Fibroblast of skin of right biceps (primary cell): ENCODE measurements at places on chromosomes 4 and X.

GRCh38 chr4:140653718-140654494 lies 85.1 kb upstream of the UCP1 start:
- peak; percentile 18 for DNase-seq

- DNase-seq, result peak; percentile 52
Measured at GRCh38 chr4:111854494-111855087, 290.7 kb upstream of the FAM241A start.

GRCh38 chrX:103626855-103627254 lies 1.9 kb upstream of the TCEAL1 start:
- DNase-seq, result peak; percentile 48

DNA sequence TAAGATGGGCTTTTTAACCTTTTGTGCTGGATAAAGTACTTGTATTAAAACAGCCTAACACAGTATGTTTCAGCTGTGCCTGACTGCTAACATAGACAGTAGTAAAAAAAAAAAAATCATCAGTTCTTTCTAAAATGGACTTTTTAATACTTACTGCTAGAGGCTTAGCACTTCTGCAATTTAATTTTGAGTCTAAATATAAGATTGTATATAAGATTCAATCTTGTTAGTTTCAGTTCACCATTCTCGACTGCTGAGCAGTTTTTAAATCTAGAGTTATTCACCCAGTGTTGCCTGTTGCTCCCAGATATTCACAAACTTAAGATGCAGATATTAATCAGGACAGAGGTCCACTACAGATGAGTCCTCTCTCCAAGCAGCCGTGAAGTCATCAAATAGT lies 6.8 kb downstream of the PLA2G12A start:
- DNase-seq, result no peak

DNA sequence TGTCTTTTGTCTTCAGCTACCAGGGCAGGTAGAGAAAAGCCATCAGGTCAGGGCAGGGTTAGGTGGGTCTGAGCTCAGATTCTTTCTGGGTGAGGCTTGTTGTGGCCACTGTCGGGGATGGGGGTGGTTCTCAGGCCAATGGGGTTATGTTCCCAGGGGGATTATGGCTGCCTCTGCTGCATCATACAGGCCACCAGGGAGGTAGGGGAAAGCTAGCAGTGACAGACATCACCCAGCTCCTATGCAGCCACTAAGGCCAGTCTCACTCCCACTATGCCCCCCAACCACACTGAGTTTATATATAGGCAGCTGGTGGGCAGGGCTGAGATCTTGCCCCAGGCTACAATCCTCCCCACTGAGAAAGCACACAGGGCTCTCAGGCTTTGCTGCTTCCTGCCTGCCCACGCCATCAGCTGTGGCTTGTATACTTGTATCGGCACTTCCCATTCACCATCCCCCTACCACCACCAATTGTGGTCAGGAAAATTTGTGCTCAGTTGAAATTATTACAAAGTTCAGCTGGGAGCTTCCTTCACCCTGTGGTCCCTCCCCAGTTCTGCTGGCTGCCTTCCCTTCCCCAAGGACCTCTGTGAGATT lies 72.6 kb upstream of the PTPN13 start:
- no peak for DNase-seq

GRCh38 chrX:120036704-120037103 lies 40.8 kb downstream of the RHOXF2B start:
- no peak for DNase-seq

DNA sequence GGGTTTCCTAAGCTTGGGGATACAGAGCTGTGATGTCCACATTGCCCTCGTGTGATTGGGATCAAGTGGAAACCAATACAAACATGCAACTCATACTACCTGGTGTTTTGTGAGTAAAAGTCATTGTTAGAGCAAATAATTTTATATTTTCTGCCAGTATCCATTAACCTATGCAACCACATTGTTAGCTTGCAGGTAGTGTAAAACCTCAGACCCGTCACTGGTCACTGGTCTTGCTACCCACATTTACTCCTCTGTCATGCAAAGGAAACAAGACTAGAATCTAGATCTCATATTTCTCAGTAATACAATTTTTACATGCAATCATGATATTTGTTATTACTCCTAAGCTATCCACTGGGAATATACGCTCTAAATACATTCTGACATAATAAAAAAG lies 324.3 kb upstream of the NDST4 start:
- DNase-seq, result no peak

GRCh38 chr4:181301735-181302710 lies 941.2 kb upstream of the TENM3 start:
- DNase-seq, result peak; percentile 59

DNA sequence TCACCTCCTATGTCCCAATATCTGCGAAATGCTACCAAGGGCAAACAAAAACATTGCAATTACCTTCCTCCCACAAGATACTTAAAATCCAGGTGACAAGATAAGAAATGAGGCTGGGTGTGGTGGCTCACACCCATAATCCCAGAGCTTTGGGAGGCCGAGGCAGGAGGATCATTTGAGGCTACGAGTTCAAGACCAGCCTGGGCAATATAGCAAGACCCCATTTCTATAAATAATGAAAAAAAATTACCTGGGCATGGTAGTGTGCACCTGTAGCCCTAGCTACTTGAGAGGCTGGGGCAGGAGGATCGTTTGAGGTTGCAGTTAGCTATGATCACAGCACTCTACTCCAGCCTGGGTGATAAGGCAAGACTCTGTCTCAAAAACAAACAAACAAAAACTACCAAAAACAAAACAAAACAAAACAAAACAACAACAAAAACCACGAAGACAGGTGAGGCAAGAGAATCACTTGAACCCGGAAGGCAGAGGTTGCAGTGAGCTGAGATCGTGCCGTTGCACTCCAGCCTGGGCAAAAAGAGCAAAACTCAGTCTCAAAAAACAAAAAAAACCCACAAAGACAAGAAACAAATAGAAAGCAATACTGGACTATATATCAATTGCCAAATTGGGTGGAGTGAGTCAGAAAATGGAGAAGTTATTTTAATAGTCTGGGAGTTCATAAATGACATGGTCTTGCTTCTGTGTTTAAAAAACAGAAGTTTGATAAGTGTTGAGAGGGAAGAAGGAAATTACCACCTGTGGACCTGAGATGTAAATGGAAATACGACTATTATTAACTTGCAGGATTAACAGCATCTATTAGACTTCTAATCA lies 176.5 kb downstream of the FBXW7 start:
- DNase-seq, result no peak

DNA sequence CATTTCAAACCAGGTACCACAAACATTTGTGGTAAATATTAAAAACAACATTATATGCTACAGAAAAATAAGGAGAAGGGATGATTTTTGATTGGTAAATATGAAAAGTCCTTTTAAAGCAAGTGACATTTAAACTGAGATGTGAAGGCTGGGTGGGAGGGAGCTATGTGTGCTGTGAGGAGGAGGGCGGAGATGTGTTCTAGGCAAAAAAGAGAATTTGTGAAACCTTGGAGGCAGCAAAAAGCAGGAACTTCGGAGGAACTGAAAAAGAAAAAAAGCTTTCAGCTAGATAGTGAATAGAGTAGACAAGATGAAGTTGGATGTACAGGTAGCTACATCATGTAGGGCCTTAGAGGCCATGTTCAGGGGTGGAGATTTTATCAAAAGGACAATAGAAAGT lies 10.1 kb upstream of the ARAP2 start:
- DNase-seq, result no peak

- DNase-seq, result peak; percentile 36
Measured at GRCh38 chrX:131288738-131289511, at the start of gene IGSF1. TSS of gene IGSF1 (minus strand) at chrX:131289306. CDS start at chrX:131286674, 2,632 bp downstream.

DNA sequence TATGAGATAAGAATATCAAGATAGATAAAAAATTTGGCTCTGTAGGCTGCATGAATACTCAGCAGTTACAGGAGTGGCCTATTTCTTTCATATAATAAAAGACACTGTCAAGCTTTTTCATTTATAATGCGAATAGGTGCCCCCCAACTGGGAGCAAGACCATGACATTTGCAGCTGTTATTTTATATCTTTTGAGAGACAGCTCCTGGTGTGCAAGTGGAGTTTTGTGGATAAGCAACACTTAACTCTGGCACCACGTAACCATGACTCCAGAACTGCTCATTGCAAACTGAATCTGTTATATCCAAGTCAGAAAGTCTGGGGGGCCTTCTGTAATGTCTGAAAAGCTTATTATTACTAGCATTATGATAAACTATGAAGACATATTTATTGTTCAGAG lies 1372.4 kb downstream of the C4orf33 start:
- no peak for DNase-seq

DNA sequence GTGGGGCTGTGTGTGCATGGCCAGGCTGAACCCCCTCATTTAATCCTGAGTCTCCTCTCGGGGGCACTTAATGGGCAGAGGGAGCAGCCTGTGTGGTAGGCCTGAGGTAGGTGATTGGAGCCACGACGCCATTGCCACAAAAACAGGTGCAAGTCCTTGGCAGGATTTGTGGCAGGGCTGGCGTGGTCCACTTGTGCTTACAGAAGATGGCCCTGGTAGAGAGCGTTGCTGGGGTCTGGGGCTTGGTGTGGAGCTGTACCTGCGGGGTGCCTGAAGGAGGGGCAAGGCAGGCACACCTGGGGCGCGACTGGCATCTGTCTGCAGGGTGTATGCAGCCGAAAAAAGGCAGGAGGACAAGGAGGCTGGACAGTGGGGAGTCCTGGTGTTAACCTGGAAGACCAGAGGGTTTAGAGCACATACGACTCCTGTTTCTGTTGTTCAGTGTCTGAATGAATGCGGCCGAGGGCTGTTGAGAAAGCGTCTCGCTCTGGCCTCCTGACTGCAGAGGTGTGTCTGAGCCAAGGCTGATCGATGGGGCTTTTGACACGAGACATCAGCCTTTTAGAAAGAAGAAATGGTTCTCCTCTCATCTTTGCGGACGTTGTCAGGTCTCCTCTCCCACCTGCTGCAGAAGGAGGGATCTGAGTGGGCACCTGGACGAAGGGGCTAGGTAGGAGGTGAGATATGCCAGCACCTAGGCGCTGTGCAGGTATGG lies 52.0 kb downstream of the TBC1D14 start:
- no peak for DNase-seq

DNA sequence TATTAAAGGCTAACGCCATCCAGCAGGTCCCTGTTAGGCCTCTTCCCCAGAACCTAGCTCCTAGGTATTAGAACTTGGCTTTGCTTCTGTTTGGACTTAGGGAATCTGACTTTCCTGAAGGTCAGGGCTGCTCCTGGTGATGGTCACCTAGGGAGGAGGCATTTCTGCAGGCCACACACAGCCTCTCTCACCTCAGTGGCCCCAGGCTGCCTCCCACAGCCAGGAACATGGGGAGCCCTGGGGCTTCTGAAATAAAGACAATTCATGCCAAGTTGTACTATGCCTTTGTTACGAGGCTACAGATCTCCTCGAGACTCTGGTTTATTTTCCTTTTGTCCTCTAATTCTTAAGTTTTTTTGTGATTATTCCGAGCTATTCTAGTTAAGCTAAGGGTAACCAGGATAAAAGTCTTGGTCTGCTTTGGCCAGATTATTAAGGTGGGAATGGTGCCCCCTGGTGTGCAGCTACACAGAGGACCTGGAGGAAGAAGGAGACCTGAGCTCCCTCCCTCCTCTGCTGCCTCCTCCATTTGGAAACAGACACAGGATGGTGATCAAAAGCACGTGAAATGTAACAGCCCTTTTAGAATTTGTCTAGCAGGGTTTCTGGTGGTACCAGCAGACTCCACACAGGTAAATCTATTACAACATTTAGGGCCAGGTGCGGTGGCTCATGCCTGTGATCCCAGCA lies 131.0 kb downstream of the DCLK2 start:
- DNase-seq, result peak; percentile 68

DNA sequence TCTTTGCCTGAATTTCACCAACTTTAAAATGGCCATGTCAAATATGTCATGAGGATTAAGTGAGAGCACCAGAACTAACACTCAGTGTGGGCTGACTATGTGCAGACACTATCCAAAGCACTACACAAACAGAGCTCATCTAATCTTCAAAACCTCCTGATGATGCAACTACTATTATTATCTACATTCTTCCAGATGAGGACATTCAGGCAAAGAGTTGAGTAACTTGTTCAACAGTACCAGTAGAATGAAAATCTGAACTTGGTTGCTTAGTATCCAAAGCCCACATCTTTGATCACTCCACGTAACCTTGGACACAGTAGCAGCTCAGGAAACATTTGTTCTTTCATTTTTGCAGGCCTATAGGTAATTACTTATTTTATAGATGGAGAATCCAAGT lies 90.1 kb downstream of the ATP8A1 start:
- DNase-seq, result no peak

DNA sequence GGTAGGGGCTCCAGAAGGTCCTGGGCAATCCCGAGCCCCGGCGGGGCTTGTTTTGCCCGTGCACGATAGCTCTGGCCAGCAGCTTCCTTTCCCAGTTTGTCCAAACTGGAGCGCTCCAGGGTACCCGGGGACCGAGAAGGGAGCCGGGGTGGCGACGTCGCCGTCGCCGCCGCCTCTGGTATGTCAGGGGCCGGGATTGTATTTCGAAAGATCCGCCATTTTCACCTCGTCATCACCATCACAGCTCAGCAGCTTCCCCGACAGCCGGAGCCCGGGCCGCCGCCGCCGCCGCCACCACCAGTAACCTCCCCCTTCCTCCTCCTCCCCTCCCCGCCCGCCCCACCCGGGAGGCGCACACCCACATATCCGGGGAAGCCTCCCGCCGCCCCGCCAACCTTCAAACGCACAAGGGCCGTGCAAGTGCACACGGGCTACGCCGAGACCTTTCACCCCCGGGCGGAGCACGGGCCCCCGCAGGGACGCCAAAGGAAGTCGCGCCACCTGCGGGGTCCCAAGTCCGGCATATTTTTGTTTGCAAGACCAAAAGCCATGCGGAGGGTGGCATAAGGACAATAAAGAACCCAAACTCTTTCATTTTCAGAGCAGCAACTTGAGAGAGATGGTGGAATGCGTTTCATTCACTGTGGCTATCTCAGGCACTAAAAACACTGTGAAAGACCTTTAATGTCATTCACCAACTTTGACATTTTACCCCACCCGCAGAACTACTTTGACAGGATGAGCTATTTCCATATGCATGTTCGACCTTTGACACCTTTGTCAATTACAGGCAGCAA lies at the start of gene LIN54:
Gene LIN54, minus strand, starts transcription at position 302 of the 797 bp plus-strand sequence. CDS start 25,979 bp downstream, outside the sequence.
- peak; percentile 78 for DNase-seq

GRCh38 chr4:121462660-121463261 lies 81.9 kb upstream of the QRFPR start:
- peak; percentile 66 for DNase-seq

- DNase-seq, result peak; percentile 21
Measured at GRCh38 chr4:138522366-138522765, 280.2 kb upstream of the SLC7A11 start.

- DNase-seq, result no peak
Measured at GRCh38 chr4:106343865-106344646, 24.5 kb downstream of the GIMD1 start.
